NCI-H510A treated with DMSO at 0.1 percent for 48 hours (cell line): ENCODE measurements at places on chromosomes 7 and 10.

- DNase-seq: no peak
These were observed 100.2 kb downstream of the GPR85 start for GRCh38 chr7:112986256-112987031.

- no peak for DNase-seq
These were observed 504.1 kb downstream of the PLXNA4 start for GRCh38 chr7:132072165-132072564.

- DNase-seq: no peak
These were observed 168.0 kb downstream of the ARHGAP12 start for GRCh38 chr10:31760674-31761081.

GRCh38 chr7:92295391-92295790 is 49.6 kb downstream of the ANKIB1 start:
- DNase-seq: no peak

- no peak for DNase-seq
These were observed 161.7 kb upstream of the PLXDC2 start for GRCh38 chr10:19654576-19654975.

GRCh38 chr7:102045681-102046372 is 228.4 kb downstream of the CUX1 start:
- DNase-seq: no peak

DNA sequence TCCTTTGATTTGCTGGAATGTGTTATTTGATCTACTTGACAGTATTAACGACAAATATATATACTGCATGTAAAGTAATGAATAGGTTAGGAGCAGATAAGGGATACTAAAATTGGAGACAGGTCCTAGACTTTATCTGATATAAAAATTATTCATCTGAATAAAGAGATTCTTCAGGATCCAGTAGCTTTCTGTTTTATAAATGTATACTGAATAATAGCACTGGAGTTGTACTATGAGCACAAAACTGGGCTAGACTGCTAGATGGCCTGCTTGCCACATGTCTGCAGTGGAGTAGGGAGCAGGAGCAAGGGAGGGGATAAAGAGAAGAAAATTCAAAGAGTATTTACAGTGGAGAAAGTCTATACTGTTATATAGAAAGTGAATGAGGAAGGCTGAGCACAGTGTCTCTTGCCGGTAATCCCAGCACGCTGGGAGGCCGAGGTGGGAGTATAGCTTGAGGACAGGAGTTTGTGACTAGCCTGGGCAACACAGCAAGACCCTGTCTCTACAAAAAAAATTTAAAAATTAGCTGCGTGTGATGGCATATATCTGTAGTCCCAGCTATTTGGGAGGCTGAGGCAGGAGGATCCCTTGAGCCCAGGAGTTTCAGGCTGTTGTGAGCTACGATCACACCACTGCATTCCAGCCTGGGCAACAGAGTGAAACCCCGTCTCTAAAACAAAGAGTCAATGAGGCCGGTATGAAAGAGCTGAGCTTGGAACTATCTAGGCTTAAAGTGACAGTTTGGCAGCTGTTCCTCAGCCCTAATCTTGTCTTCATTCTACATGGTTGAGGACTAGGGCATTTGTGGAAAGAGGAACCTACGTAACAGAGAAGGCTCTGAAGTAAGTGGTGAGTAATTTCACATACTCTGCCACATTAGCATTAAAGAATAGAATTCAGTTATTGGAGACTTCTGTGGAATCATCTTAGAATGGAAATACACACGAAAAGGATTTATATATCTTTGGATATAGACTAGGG is 41.8 kb downstream of the CD36 start:
- DNase-seq: no peak

DNA sequence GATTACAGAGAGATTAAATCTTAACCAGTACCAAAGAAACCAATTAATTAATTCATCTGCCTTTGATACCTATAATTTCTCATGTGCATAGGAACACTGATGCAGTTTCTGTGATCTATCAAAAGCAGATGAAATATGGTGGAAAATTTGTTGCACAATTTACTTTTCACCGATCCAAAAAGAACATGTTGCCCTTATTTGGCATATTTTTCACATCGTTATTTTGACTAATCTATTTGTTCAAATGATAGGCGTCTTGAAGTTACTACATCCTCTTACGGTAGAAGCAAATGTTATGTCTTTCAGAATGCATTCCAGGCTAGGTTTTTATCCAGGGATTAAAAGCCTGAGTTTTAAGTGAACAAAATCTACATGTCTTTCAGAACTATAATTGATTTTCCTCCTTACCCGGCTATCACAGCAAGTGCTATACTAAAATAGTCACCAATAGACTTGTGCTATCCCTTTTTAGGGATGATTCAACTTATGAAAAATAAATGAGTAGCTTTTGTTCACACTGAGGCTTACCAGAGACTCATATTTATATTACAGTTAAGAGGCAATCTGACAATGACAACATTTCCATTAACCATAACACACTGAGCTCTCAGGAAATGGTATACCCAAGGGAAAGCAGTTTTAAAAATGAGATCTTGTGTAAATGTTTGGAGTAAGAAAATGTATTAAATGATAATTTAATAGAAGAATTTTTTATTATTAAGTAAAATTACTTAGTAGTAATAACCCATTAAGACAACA is 16.8 kb upstream of the TES start:
- no peak for DNase-seq

- DNase-seq: peak; percentile 58
These were observed 43.7 kb downstream of the DNAJB9 start for GRCh38 chr7:108613147-108613948.

- DNase-seq: no peak
These were observed 423.9 kb downstream of the CALN1 start for GRCh38 chr7:71988201-71988600.

GRCh38 chr10:71453186-71453585 is 56.5 kb downstream of the CDH23 start:
- DNase-seq: no peak

GRCh38 chr10:113983552-113983951 is 60.1 kb upstream of the ADRB1 start:
- no peak for DNase-seq

DNA sequence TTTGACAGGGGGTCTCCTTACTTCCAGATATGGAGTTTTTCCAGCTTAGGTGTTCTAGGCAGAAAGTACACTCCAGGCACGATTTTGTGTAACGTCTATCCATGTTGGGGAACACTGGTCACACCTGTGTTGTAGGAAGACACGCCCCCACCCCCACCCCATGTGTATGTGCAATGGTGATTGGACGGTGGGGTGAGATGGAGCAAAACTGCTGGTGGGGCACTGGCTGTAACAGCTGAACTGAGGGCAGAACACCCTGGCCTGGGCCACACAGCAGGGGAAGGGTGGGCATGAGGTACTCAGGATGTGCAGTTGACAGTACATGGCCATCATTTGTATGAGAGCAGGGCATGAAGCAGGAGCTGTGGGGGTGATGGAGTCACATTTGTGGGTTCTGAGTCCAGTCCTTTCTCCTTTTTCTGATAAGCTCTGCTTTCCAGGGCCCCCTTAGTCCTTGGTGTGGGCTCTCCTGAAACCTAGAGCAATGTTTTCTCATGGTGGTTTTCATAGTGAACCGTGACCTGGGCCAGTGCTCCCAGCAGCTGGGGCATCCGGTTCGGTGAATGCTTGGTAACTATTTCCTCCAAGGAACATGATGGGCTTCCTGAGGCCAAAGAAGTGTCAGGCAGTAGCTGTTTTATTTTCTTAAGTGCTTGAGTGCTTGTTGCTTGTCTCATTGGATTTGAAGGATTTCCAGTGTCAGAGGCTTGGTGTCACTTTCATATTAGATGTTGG is 63.4 kb upstream of the AQP1 start:
- no peak for DNase-seq

DNA sequence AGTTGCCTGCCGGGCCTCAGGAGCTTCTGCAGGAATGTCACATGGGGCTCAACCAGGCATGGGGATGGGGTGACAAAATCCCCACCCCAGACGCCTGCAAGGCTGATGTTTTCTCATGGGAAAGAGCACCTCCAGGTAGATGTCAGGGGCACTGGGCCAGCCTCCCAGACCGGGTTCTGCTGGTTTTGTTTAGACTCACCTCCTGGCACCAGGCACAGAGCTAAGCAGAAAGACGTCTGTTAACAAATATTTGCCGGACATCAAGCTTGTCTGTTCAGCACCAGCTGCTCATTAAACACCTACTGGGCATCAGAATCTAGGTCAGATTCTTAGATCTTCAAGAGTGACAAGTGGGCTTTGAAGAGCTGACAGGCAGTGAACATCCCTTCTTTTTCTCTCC is 34.9 kb upstream of the TCERG1L start:
- DNase-seq: no peak

DNA sequence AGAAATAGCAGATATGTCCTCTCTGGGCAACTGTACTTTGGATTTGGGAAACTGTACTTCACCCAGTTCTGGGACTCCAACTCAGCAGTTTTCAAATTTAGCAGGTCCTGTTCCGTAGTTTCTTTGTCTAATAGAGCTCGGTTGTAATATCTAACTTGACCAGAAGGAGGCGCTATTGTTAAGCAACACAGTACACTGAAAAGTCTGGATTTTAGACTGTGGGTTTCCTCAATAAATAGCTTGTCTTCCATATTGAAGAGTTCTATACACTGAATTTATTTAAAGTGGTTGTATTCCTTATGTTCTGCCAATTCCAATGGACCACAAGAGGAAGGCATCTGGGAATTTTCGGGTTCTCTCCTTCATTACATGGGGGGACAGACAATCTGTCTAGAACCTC is 39.8 kb downstream of the ELFN1 start:
- DNase-seq: no peak

DNA sequence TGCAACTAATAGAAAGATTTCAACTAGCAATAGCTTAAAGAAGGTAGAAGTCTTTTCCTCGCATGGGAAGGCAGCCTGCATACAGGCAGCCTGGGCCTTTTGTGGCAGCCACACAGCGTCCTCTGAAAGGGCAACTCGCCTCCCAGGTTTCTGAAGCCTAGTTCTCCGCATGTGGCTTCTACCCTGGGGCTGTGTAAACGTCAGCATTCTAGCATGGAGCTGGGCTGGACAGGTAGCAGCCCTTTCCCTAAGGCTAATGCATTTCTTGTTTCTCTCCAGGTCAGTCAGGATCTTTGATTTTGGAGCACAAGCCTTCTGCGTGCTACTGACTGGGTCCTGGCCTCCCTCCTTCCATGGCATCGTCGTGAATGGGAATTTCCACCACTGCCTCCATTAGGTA is 23.8 kb upstream of the SEC61G start:
- no peak for DNase-seq

- DNase-seq: no peak
These were observed 243.0 kb downstream of the SNX13 start for GRCh38 chr7:17697128-17697881.

- no peak for DNase-seq
These were observed 102.7 kb upstream of the BMPER start for GRCh38 chr7:33802600-33802999.

GRCh38 chr10:79923145-79923544 is 25.8 kb downstream of the SFTPD start:
- DNase-seq: no peak

GRCh38 chr7:128801003-128801402 is 9.2 kb downstream of the CCDC136 start:
- DNase-seq: no peak

DNA sequence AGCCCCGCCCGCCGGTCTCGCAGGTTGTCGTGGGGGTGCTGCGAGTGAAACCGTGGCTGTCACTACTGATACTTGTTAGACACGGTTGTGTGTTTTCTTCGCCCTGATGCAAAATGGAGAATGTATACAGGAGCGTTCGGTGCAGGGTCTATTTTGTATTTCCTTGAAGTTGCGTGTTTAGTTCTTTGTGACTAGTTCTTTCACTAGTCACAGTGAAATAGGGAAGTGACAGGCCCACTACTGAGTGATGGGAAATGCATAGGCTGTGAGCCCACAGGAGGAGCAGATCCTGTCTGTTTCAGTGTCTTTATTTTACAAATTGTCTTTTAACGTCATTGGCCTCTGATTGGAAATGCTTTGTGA is 675 bp downstream of the ABRAXAS2 start:
- no peak for DNase-seq

- DNase-seq: no peak
These were observed 1293.5 kb downstream of the XPNPEP1 start for GRCh38 chr10:108629834-108630233.

- DNase-seq: no peak
These were observed 384.4 kb upstream of the ZWINT start for GRCh38 chr10:56745490-56745889.

GRCh38 chr7:30543813-30544525 is 39.3 kb upstream of the GGCT start:
- no peak for DNase-seq

- no peak for DNase-seq
These were observed 154.4 kb upstream of the NPY start for GRCh38 chr7:24129597-24129996.

DNA sequence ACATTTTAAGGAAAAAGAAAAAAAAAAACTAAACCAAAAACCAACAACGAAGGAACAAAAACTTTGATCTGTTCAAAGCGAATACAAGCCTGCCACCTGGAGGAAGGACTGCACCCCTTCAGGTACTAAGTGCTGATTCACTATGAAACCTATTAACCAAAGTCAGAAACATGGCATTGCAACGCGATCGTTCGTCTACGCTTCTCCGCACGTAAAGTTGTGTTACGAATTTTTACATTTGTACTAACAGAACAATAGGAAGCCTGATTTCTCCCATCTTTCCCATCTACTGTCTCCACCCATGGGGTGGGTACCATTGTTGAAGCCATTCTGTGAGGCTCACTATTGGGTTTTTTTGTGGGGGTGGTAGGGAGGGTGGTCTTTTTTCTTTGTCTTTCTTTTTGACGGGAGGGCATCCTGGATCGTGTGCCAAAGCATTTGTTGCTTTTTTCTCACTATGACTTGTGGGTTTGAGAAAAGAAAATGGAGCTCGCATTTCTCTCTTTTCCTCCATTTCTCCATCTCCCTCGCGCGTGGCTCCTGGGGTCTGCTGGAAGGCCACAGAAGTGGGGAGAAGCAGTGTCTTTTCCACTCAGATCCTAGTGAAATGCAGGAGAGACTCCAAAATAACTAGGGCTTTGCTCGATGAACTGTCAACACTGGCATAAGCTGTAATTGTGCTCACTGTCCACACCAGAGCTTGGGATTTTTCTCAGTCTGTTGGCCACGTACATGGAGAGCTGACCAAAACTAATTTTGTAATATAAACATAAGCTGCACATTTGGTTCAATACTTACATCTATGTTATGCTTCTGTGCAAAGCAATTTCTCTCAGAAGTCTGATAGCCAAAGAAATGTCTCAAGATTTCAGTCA is 100.9 kb upstream of the YAE1 start:
- DNase-seq: peak; percentile 45

GRCh38 chr7:70416986-70417655 is 714.8 kb upstream of the GALNT17 start:
- no peak for DNase-seq

- no peak for DNase-seq
These were observed 100.6 kb upstream of the DIP2C start for GRCh38 chr10:789831-790701.

GRCh38 chr10:99551158-99551557 is 18.4 kb downstream of the NKX2-3 start:
- peak; percentile 69 for DNase-seq
